ENCODE measurements at places on chromosomes 1 and 21.

GRCh38 chr1:57249511-57249910, 174.3 kb downstream of the DAB1 start:
- no peak for DNase-seq

DNA sequence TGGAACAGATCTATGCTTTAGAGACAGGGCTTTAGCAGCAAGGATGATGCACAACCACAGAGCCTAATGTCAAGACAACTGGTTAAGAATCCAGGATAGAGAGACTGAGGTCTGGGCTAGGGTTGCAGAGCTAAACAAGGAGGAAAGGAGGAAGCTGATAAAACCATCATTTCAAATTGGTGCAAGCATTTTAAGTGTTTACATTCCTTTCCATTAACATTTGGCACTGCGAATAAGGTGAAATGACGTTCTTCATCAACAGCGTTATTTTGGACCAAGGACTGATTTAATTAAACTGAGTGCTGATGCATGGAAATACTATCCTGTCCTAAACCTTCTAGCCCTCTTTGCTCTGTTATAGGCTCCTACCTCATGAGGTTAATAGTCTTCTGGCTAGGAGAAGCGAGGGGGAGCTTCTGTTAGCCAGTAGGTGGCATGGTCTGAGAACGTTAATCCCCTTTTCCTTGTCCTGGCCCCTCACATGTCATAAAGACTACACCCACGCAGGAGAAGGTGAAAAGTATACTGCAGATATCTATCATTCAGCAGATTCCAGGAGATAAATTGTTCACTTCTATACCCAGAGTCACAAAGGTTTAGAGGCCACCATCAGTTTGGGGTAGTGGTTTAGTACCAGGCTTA, 7.6 kb upstream of the C1orf21 start:
- no peak for DNase-seq

GRCh38 chr1:235617808-235618207, 31.8 kb downstream of the GNG4 start:
- peak; percentile 68 for DNase-seq

DNA sequence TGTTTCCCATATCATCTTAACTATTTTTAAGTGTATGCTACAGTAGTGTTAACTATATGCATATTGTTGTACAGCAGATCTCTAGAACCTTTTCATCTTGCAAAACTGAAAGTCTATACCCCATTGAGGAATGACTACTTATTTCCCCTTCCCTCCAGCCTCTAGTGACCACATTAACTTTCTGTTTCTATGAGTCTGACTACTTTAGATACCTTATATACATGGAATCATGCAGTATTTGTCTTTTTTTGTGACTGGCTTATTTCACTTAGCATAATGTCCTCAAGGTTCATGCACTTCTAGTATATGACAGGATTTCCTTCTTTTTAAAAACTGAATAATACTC, 96.5 kb upstream of the BTG3 start:
- DNase-seq, result no peak

- DNase-seq, result no peak
These were observed 4.4 kb downstream of the CDC42 start for GRCh38 chr1:22056936-22057335.

- no peak for DNase-seq
These were observed 15.7 kb upstream of the NRIP1 start for GRCh38 chr21:15080526-15080925.
